T-helper 2 cell treated with Interferon-gamma antibody and Interleukin-4, amounts not matched to agents 5 μg/mL and 100 μg/mL, for 36 hours (primary cell): ENCODE measurements at places on chromosomes 11 and 22.
A peak's percentile ranks its signal among the peaks of the same experiment; 100 is the strongest.

DNA sequence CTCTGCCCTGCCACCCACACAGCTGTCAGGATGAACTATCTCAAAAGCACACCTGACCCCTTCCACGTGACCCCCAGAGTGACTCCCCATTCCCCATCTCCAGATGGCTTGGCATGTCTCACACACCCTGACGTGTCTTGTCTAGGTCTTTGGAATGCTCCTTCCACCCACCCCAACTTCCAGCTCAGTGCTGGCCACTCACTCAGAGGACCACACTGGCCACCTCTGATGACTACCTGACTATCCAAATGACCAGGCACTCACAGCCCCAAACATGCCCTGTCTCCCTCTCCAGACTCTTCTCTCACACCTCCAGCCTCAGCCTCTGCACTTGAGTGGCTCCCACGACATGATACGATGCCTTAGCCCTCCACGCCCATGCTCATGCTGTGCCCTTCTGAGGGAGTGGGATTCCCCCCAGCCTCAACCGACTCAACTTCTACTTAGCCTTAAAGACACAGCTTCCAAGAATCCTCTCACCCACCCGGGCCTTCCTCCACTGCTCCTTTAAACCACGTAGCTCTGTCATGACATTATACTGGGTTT, 259.4 kb downstream of the BUD13 start:
- DNase-seq = no peak

- peak; percentile 29 for DNase-seq
Measured at GRCh38 chr11:130121445-130121978, 38.1 kb upstream of the ST14 start.

DNA sequence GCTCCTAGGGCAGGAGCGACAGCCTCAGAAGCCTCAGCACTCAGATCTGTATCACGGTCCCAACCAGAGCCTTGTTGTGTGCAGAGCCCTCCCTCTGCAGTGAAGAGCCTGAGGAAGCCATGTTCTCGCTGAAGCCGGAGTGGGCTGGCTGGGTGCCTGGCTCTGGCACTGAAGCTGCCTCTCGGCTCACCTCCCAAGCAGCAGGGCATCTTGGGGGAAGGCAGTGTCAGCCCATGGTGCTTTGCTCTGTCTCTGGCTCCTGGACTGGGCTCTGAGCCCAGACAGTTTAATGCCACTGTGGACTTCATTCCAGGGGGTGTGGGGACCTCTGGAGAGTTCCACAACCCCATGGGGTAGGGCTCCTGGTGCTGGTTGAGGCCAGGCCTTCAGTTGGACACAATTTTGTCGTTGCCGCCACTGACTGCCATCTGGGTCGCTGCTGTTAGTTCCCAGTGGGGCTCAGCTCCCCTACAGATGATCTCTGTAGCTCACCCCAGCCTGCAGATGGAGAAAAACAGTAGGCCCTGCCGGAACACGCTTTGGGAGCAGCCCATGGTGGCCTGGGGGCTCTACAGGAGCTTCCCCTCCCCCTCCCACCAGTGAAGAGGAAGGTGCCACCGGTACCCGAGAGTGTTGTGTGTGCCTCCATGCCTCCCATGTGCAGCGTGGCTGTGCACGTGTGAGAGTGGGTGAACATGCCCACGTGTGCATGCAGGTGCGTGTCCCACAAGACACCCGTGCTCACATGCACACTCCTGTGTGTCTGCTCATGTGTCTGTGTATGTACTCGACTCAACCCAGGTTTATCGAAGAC, 86.5 kb upstream of the B3GAT1 start:
- no peak for DNase-seq

DNA sequence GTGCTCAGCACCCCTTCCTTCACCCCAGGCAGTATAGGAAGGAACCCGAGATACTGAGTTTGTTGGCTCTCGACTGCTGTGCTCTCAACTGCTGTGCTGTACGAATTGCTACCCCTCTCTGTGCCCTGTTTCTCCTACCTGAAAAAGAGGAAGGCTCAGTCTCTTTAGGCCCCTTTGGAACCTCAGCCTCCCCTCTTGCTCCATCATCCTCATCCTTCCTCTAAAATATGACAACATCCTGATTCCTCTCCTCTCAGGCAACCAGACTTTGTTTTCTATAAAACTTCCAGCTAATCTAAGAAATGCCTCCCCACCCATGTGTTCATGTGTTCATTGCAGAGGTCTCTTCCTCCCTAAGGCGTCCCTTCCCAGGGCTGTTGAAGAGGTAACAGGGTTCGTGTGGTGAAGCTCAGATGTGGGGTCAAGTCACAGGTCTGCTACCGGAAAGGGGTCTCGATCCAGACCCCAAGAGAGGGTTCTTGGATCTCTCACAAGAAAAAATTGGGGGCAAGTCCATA, 35.5 kb upstream of the CD82 start:
- DNase-seq = no peak
